NCI-H187 treated with DMSO at 0.1 percent for 48 hours (cell line): ENCODE measurements at places on chromosomes 7 and 10.

- no peak for DNase-seq
These were observed 23.7 kb downstream of the SLC29A3 start for GRCh38 chr10:71342573-71343391.

DNA sequence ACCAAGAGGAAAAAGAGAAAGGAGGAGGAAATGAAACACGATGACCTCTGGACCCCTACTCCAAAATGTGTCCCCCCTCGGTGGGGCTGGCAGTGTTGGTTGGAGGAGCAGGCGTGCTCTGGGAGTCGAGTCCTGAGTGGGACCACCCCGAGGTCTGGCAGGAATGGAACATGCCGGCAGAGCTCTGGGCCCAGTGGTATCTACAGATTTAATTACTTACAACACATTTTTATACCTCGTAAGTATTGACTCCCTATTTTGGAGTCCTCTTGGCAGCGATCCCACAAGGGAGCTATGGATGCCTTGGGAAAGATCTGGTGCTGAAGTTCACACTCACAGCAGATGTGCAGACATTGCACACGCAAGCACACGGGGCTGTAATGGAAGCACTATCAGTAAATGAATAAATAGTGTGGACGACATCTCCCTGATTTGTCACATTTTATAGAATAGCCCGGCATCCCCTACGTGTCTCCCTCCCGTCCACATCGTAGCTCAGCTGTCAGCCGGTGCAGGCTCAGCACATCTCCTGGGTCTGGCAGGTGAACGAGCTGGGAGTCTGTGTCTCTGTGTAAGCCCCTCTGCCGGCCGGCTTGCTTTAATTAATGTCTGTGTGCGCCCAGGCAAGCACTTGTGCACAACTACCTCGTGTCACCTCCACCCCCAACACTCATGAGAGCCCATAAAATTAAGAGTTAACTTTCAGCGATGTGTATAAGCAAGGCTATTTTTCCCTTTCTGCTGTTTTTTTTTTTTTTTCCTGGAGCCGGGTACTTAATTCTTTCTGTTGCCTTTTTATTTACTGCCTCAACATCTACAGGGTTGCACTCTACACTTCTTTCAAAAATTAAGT, 603.2 kb downstream of the LRMDA start:
- DNase-seq: no peak

DNA sequence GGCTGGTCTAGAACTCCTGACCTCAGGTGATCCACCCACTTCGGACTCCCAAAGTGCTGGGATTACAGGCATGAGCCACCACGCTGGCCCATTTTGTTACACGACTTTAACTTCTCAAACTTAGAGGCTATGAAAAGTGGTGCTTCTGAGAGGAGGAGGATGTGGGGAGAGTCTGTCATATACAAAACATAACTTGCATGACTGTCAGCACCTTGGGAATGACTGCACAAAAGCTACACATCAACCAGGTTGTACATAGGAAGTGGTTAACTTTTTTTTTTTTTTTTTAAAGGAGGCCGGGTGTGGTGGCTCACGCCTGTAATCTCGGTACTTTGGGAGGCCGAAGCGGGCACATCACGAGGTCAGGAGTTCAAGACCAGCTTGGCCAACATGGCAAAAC, 43.4 kb upstream of the GSDME start:
- no peak for DNase-seq

- DNase-seq: no peak
These were observed 143.9 kb upstream of the LSM8 start for GRCh38 chr7:118039963-118040489.

GRCh38 chr10:110915035-110915434, 3.9 kb downstream of the BBIP1 start:
- DNase-seq: no peak

DNA sequence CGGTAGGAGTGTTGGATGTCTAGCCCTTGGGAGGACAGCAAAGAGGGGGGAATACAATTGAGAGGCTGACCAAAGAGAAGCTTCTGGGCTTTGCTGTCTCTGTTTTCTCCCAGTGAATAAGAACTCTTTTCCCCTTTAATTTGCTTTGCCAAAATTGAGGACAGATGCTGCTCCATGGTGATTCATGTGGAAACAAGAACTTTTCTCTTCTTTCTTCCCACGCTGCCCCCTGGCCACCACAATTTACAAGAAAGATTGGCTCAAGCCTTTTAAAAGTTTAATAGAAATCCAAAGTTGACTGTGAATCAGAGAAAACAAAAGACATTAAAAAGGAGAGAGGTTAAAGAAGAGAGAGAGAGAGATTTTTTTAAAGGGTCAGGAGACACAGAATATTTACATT, 49.0 kb downstream of the PRR15 start:
- DNase-seq: no peak
